Stimulated activated CD4-positive, alpha-beta T cell treated with anti-CD3 and anti-CD28 coated beads, Interleukin-12 subunit alpha, Interleukin-12 subunit beta, amount 100 ng/mL, for 24 hours (primary cell): ENCODE measurements at places on chromosomes 5 and 9.

- DNase-seq: no peak
These were observed 35.4 kb upstream of the GDNF start for GRCh38 chr5:37875051-37875787.

DNA sequence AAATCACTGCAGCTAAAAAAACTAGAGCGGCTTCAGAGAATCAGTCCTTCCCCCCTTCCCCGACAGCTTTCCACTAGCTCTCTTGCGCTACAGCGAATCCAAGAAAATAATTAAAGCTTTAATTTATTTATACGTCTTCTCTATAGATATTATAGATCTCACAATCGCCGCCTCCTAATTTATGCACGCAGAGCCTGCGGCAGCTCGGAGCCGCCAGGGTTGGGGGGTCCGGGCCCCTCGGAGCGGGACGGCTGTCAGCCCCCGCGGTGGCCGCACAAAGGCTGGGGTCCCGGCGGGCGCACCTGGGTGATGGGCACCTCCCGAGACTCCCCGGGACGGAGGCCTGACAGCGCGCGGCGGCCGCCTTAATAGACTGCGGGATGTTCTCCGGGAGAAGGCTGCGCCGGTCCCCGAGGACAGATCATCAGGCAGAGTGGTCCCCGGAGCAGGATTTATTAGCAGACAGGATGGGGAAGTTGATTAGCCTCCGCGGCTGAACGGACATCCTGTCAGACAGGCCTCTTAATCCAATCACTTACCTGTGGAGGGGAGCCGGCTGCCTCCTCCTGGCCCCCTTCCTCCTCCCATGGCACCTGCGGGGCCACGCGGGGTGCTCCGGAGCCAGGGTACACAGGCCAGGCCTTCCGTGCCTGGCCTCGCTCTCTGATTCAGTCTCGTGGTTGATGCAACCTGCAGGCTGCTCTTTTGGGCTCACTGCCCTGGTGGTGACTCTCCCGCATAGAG lies 166.8 kb downstream of the MELK start:
- DNase-seq: no peak

GRCh38 chr9:82397534-82397933 lies 409.0 kb downstream of the SPATA31D1 start:
- no peak for DNase-seq

GRCh38 chr9:94157050-94157801 lies 73.0 kb downstream of the PTPDC1 start:
- DNase-seq: no peak

DNA sequence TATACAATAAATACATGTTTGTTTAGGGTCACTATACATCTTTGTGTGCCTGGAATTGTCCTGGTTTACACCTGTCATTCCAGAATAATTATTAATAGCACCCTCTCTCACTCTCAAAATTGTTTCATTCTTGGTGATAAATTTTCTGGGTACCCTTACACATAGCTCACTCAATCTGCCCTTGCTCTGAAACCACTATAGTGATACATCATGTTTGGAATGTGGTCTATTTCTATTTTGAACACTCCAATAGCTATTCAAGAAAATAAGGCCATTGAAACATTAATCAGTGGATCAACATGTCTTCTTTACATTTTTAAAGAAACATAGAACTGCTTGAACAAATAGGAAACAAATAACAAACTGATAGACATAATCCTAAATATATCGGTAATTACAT lies 158.7 kb downstream of the ARRDC3 start:
- no peak for DNase-seq

DNA sequence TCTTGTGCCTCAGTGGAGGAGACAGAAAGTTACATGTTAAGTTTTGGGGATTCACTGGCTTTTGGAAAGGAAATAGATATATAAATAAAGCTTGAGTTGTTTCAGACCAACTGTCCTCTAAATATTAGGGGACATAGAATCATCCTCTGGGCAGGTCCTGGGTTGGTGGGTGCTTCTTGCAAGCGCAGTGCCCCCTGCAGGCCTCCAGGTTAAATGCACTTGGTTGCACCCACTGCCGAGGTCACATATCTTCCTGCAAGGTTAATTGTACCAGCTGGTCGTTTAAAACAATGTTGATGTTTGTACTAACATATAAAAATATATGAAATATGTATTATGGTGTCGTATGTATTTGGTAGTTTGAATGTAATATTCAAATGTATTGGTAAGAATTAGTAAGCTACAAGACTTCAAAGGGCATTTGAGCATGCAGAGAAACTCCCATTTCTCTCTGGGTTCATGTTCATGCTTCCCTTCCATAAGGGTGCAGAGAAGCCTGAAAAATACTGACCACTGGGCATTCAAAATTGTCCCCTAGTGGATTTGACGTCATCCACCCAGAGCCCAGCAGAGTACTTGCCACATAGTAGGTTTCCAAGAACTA lies 87.0 kb downstream of the ZNF618 start:
- no peak for DNase-seq

DNA sequence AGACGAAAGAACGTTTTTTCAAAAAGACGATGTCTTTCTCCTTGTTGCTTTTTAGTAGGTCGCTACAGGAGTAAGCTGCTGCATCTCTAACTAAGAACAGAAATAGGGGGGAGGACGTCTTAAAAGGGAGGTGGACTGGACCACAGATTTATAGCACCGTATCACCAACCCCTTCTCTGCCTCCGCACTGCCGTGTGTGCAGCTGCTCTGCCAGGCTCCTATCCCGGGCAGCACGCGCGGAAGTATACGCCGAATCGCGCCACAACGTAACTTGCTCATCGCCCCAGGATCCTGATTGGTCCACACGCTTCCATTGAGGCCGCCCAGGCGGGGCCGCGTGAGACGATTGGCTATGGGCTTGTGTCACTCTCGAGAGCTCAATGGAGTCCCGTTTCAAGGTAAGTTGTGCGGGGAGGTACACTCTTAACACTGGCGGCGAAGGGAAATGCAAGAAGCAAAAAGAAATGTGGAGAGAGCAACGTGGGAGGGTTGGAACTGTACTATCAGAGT lies at the start of gene ELAVL2:
TSS of gene ELAVL2 (minus strand) at position 121 of the 510 bp plus-strand sequence. CDS start 64,006 bp downstream, outside the sequence.
- DNase-seq: no peak

DNA sequence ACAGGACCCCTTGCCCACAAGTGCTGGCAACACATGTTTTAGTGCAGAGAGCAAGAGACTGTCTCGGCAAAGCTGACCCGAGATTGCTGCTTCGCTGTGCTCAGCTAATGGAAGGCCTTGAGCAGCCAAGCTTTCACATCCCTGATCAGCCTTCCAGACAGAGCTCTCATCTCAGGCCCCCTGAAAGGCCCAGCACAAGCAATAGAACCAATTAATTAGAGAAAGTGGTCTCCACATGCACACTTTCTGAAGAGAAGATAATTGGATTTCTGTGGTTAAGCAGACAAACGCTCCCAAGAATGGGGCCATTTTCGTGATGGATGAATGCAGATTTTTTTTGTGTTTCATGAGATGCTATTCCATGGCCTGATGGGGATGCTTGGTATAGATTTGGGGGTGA lies 174.9 kb downstream of the NSG2 start:
- no peak for DNase-seq

GRCh38 chr9:82882748-82883147 lies 180.2 kb downstream of the RASEF start:
- DNase-seq: no peak

- DNase-seq: no peak
These were observed 237.4 kb upstream of the PTGER4 start for GRCh38 chr5:40442346-40442745.

- no peak for DNase-seq
These were observed 175.0 kb downstream of the AUH start for GRCh38 chr9:91186632-91187108.

- DNase-seq: no peak
These were observed 592.1 kb downstream of the PRELID2 start for GRCh38 chr5:145243016-145243415.

GRCh38 chr9:71524996-71525580 lies 243.2 kb downstream of the CEMIP2 start:
- DNase-seq: no peak

- no peak for DNase-seq
These were observed 18.7 kb upstream of the NEURL1B start for GRCh38 chr5:172622091-172623046.
